ENCODE measurements at places on chromosomes 4 and X.

GRCh38 chrX:143869018-143869417 is 14.9 kb upstream of the UBE2NL start:
- no peak for DNase-seq

DNA sequence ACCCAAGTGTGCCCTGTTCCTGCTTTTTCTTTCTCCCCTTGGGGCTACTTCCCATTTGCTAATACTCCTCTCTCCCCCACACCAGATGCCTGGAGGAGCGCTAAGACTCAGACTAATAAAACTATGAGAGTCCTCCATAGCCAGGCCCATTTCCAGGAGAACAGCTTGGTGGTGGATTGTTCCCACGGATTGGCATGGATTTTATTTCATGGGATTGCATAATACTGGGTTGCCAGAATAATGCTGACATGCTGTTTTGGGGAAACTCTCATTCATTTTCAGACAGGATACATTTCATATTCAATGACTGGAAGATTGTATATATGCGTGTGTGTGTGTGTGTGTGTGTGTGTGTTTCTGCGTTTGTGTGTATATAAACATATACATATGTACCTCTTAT is 447.5 kb upstream of the PITX2 start:
- no peak for DNase-seq

DNA sequence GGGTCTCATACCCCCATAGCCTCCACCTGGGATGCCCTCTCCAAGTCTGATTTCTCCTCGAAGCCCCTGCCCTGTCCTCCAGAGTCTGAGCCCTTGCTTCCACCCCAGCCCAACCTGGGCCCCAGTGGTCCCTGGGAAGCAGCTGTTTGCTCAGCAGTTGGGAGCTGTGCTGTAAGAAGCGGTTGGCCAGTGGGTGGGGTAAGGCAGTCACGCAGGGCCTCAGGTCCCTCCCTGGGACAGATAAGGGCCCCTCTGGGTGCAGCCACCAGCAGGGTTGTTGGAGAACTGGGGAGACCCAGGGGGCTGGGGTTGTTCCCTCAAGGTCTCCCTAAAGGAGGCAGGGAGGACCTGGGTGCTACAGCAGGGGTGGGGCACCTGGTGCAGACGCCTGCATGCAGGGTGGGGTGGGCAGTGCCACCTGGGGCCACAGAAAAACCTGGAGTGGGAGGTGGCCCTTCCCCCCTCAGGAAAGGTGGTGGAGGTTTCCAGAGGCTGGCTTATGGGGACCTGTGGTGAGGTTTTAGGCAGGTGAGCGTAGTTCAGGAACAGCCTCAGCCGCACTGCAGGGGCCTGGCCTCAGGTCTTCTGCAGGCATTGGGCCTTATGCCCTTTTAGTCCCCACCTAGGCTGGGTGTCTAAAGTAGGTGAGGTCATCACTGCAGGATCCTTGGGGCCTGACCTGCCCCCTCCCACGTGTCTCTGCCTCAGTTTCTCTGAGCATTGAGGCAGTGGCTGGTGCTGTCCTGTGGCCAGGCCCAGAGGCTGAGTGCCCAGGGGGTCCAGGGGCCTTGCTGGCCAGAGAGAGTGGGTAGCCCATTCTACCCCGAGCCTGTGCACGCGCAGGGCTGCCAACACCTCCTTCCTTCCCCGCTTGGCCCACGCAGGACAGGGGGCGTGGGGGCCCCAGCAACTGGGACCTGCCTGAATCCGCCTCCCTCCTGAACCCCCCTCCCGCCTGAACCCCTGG is 3.1 kb upstream of the SLC26A1 start:
- no peak for DNase-seq

- no peak for DNase-seq
Measured at GRCh38 chrX:23742174-23742696, 841 bp downstream of the ACOT9 start.

DNA sequence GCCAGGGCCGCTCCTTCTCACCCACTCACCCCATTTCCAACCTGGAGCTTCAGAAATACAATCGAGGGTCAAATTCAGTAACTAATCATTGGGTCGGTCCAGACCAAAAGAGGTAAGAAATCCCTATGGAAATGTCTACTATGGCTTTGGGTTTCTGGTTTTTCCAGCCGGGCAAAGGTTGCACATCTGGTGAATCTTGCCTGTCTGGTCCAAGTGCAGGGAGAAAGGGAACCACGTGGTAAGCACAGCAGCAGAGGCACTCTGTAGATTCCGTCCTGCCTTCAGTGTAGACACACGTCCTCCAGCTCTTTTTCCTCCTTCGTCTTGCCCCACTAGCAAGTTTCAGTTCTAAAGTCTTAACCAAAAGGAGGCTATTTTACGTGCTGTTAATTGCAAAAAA is 218.0 kb upstream of the JADE1 start:
- no peak for DNase-seq

GRCh38 chr4:91127192-91127591 is 1000.0 kb downstream of the CCSER1 start:
- DNase-seq = no peak

DNA sequence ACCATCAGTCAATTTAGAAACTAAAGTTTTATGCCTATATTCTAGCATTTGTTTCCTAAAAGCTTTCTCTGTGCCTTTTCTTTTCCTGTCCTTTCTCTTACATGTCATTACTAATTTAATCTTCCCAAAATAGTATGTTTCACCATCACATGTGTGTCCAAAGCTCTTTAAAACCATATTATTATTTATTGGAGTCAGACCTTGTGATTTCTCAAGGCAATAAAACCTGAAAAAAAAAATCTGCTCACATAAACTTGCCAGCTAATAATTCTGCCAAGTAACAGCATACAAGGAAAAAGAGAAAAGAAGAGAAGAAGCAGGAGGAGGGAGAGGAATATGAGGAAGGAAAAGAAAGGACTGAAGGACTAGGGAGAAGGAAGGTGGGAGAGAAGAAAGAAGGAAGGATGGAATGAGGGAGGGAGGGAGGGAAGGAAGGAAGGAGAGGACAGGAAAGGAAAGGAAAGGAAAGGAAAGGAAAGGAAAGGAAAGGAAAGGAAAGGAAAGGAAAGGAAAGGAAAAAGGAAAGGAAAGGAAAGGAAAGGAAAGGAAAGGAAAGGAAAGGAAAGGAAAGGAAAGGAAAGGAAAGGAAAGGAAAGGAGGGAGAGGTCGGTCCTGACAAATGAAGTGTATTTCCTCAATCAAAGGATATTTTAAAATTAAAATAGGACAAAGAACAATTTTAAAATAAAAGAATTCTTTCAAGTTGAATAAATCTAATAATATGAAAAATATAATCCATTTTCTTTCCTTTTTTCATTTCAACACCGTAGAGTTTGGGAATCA is 57.4 kb downstream of the ANTXR2 start:
- DNase-seq = no peak

DNA sequence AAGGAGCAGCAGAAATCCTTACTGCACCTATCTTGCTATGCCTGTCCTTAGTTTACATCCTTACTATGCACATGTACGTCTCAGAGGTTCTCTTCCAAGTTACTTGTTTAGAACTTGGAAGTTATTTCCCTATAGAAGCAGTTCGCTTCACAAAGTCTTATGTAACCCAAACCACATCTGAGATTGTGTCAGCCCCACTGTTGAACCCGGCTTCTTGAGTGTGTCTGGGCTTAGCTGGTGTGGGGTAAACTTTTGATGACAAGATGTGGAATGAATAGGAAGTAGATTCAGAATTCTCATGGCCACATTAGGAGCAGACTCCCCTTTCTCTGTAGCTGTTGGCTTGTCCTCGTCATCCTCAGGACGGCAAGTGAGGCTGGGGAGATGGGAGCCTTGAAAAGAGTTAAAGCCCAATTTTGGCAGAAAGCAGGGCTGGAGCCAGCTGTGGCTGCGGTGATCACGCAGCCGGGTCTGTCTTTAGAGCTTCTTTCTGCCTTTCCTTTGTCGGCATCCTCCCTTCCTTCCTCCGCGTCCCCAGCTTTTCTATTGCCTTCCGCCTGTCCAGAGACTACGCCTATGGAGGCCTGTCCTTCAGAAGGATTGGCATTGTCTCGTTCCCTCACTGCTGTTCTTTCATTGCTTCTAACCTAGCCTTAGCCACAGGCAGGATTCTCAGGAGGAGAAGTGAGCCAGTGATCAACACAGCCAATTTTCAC is 23.0 kb upstream of the LIMCH1 start:
- no peak for DNase-seq

GRCh38 chr4:155681886-155682285 is 15.2 kb downstream of the GUCY1A1 start:
- no peak for DNase-seq

- DNase-seq = no peak
Measured at GRCh38 chr4:52578951-52579350, 80.2 kb downstream of the USP46 start.

- no peak for DNase-seq
Measured at GRCh38 chr4:95084584-95084983, 326.8 kb downstream of the BMPR1B start.

GRCh38 chr4:80219301-80220025 is 22.2 kb downstream of the PRDM8 start:
- no peak for DNase-seq

DNA sequence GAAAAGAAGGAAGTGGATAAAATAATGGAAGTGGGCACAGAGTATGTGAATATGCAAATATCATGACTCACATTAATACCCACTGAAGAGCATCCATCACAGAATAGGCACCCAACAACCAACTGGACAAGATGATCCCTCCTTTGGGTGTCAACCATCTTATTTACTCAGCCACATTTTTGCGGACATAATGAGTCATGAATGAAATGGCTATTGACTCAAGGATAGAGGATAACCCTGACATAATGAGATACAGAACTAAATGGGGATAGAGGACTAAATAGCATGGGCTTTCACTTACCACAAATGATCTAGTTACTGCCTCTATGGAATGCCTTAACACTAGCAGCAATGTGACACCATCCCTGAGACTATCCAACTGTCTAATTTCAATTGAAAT is 224.7 kb downstream of the ANTXR2 start:
- no peak for DNase-seq

DNA sequence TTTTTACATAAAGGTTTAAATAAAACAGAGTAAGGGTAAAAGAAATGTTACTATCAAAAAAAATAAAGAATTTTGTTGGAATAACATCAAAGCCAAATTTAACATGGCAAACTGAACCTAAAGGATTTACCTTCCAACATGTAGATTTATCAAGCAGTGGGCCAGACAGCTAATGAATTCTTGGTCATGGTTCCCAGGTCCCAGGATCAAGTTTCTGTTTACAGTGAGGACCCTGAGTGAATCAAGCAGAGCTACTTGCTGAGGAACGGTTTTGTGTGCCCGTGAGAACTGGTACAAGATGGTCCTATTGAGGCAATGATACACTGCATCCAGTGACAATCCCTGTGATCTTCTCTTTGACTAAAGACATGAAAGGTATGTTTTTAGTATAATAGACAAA is 157.1 kb downstream of the CDS1 start:
- DNase-seq = no peak

GRCh38 chrX:131762802-131763234 is 218.9 kb downstream of the OR13H1 start:
- DNase-seq = no peak

DNA sequence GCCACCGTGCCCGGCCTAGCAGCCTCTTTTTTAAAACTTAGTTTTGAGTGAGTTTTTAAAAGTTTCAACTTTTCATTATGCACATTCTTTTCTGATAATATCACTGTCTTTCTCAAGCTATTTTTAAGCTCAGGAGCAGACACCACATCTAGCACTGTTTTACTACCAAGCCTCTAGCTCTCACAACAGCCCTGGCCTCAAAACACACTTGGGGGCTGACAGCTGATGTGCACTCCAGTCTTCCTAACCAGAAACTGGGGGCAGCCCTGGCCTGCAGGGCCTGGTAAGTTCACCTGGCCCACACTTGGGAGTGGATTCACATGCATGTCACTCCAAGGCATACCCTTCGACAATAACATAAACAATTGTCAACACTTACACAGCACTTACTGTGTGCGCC is 34.0 kb downstream of the CENPU start:
- no peak for DNase-seq

- DNase-seq = no peak
Measured at GRCh38 chr4:145351162-145351561, 130.5 kb upstream of the SMAD1 start.

- DNase-seq = no peak
Measured at GRCh38 chr4:184104419-184105101, 113.1 kb downstream of the ENPP6 start.

- DNase-seq = no peak
Measured at GRCh38 chrX:134480061-134480460, 20.1 kb downstream of the HPRT1 start.

- DNase-seq = no peak
Measured at GRCh38 chr4:19317377-19317776, 934.3 kb upstream of the SLIT2 start.

GRCh38 chr4:148822572-148823418 is 380.6 kb upstream of the NR3C2 start:
- no peak for DNase-seq

GRCh38 chrX:29545878-29546277 is 669.5 kb upstream of the MAGEB2 start:
- no peak for DNase-seq

- DNase-seq = no peak
Measured at GRCh38 chr4:148852092-148852699, 410.0 kb upstream of the NR3C2 start.

DNA sequence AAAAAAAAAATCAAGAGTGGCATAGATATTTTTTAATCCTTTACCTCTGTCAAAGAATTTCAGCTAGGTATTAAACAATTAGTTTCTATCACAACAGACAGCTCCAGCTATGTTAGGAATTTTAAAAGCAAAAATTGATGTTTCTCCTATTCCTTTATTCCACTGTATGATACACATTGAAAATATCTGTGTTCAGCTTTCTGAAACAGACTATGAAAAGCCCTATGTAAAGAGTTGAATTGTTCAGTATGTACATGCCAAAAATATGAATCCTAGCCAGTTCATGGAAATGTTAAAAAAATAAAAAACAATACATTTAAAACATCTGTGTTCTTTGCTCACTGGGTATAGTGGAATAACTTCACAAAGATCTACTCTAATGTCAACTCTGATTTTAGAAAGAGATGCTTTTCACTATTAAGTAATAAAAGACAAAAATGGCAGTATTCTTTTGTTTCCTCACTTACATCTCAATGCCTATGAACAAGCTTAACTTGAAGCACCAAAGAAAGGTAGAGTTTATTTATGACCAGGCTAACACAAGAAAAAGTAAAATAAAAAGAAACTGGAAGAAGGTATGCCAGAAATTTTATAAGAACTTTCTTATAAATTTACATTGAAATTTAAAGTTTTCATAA is 32.1 kb downstream of the FBXW7 start:
- no peak for DNase-seq

GRCh38 chr4:113695328-113696169 is 66.0 kb downstream of the CAMK2D start:
- no peak for DNase-seq

- DNase-seq = no peak
Measured at GRCh38 chr4:848803-849477, 23.0 kb upstream of the CPLX1 start.

- no peak for DNase-seq
Measured at GRCh38 chrX:68895341-68895755, 66.5 kb downstream of the EFNB1 start.

Data from stimulated activated CD4-positive, alpha-beta T cell treated with anti-CD3 and anti-CD28 coated beads, Interleukin-4, amount 100 ng/mL, for 4 hours (primary cell).